ENCODE measurements at places on chromosomes 5 and 9.

DNA sequence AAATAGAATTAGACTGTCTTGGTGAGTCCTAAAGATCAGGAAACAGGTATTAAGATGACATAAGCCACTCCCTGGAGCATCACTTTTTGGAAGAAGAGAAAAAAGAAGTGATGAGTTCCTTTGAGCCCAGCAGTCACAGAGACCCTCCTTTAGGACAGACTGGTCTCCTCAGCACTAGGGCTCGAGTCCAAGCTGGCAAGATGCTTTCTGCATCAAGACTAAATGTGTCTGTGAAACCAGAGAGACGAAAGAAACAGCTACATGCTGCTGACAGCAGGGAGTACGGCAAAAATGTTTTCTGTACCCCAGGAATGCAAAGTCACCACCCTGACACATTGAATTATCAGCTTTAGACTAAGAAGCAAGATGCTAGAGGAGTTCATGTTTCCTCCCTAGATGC, 184.5 kb downstream of the CRB2 start:
- no peak for DNase-seq

DNA sequence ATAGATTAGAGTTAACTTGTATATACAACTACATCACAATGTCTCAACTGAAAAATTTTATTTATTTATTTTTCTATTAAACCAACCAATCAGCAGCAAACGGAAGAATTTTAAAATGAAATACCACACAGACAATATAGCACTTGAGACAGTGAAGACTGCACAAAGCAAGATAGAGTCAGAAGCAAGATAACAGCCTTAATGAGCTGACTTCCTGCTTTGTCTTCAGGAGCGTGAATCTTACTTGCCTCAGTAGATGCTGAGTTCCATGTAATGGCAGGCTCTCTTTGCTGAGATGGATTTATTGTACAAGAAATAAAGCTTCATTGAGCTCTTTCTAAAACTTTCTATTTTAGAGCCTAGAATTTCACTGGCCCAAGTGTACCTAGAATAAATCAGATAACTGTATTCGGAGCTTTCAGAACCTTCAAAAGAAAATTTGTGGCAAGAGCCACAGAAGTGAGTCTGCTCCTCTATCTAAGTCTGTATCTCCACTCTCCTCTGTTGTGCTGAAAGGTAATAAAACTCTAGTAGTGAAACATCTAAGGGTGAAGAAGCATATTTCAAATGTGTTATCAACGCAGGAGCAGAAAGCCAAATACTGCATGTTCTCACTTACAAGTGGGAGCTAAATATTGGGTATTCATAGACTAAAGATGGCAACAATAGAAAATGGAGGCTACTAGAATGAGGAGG, 83.3 kb upstream of the ANKRD55 start:
- no peak for DNase-seq

GRCh38 chr5:93349613-93350012, 231.4 kb downstream of the NR2F1-AS1 start:
- DNase-seq: peak; percentile 41

DNA sequence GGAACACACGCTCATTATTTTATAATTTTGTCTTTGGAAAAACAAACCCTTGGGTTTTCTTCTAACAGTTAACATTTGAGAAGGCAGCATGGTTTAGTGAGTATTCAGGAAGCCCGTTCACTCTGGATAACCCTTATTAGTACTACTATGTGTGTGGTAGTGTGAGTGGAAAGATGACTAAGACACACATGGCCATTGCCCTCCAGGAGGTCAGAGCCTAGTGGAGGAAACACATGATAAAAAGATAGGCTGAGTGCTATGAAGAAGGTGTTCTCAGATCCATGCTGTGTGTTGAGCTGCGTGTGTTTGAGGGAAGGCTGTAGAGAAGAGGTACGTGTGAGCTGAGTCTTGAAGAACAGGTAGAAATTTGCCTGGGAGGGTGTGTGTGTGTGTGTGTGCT, 8.4 kb downstream of the C5orf47 start:
- no peak for DNase-seq

DNA sequence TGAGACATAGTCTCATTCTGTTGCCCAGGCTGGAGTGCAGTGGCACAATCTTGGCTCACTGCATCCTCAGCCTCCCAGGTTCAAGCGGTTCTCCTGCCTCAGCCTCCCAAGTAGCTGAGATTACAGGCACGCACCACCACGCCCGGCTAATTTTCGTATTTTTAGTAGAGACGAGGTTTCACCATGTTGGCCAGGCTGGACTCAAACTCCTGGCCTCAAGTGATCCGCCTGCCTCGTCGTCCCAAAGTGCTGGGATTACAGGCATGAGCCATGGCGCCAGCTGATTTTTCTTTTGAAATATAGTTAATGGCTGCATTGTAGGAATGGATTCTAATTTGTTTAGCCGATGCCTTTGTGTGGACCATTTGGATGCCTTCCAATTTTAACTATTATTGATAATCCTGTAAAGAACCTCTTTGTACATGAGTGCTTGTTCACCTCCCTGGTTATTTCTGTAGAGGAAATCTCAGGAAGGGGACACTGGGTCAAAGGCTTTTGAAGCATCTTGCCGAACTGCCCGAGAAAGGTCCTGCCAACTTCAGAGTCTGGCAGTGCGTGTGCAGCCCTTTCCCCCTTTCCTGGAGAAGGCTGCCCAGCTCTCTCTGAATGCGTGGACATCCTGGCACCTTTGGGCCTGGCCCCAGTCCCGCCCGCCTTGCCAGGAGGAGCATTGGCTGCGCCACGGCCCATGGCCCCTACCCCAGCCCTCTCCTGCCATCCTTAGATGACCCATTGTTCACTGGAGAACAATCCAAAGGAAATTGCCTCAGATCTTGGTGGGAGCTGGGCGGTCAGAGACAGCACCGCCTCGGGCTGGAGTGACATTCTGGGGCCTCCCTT, 8.9 kb upstream of the NUP214 start:
- no peak for DNase-seq

GRCh38 chr9:77829420-77829819, 181.3 kb upstream of the GNA14 start:
- DNase-seq: no peak

DNA sequence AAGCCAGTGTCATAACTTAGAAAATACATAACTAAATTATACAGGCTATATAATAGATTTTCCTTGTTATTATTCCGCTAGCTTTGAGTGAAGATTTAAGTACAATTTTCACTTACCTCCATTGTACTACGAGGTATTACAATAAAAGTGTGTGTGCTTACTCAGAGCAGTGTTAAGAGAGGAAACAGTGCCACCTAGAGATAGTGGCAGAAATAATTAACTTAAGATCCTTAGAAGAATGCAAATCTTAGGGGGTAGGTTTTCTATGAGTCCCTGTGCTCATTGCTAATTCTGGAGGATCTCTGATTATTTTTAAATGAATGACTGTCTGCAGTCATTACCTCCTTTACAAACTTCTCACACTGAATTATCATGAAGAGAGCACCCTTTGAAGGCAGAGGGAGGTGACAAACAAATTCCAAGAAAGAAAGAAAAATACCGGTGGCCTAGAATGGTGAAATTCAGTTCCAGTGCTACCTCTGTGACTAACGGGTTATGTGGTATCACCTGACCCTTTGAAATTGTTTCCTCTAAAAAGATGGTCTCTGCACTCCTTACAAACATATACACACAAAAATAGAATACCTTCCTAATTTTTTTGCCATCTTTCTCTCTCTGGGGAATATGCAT, 379.8 kb downstream of the TRIM36 start:
- DNase-seq: peak; percentile 12

- no peak for DNase-seq
These were observed 2.3 kb upstream of the HK3 start for GRCh38 chr5:176901260-176902101.

DNA sequence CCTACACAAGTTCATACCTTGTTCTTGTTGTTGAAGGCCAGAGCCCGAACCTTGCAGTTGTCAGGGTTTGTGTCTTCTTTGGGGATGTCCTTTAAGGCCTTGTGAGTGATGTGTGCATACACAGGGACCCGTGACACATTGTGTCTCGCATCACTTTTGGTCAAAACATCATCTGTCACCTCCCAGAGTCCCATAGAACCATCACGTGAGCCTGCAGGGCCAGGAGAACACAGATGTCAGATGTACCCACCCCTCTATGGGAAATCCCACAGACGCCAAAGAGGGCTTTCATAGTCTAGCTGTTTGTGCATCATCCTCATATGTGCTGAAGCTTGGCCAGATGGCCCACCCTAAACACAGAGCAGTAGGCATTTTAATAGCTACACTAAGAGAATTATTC, 28.2 kb downstream of the DCAF12 start:
- no peak for DNase-seq

DNA sequence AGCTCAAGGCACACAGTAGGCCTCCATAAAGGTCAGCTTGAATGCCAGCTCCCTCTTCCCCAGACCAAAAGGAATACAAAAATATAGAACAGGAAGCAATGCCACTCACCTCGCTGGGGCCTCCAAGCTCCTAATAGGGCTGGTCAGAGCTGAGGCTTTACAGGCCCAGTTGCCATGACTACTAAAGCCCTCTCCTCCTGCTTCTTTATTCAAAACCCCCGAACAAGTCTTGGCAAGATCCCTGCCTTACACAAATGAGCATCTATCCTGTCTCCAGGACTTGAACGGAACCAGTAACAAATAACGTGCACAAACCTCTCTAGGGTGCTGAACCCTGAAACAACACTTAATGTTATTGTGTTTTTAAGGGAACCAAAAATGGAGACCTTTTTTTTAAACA, 136.3 kb downstream of the SIL1 start:
- no peak for DNase-seq

- DNase-seq: no peak
These were observed 405.9 kb upstream of the PAPPA start for GRCh38 chr9:115747731-115748130.

DNA sequence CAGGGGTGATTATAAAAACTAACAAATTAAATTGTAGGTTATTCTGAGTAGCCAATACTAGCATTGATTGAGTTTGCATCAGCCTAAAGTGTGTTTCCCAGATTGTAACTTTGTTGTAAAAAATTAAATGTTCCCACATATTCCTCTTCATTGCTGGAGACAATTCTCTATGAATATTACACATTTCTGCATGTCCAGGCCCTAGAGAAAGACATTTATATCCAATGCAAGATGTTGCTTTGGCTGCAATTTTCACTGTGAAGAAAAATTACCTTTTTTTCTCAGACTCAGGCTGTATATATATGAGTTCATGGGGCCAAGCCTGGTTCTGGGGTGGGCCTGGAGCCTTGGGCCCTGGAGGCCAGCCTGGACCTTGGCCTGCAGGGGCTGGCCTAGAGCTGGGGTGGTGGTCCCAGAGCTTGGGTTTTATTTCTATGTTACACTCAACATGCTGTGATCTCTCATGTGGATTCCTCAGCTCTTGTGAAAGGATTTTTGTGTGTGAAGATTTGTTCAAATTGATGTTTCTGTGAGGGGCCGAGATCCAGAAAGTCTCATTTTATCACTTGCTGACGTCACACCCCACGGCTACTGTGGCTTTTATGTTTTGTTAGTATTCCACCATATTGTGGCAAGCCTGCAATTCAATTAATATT, 232.5 kb downstream of the SPATA31A1 start:
- no peak for DNase-seq

DNA sequence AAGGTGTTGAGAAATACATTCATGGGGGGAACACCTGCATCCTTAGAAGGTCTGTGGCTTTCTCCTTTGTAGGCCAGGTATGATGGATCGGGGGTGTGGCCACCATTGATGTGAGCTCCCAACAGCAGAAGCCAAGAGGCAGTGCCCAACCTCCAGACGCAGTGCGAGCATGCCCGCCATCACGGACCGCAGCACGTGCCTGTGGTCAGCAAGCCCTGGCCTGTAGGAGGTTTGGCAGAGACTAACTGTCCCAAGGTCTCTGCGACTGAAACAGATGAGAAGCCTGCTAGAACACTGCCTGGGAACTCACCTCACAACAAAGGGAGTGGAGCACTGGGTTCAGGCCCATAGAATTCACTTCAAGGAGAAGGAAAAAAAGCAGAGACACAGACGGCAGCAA, 31.9 kb upstream of the ZNF354A start:
- peak; percentile 12 for DNase-seq

GRCh38 chr9:119556129-119556875, 187.1 kb upstream of the BRINP1 start:
- peak; percentile 74 for DNase-seq

- DNase-seq: no peak
These were observed 30.7 kb downstream of the TSTD2 start for GRCh38 chr9:97602430-97602829.

DNA sequence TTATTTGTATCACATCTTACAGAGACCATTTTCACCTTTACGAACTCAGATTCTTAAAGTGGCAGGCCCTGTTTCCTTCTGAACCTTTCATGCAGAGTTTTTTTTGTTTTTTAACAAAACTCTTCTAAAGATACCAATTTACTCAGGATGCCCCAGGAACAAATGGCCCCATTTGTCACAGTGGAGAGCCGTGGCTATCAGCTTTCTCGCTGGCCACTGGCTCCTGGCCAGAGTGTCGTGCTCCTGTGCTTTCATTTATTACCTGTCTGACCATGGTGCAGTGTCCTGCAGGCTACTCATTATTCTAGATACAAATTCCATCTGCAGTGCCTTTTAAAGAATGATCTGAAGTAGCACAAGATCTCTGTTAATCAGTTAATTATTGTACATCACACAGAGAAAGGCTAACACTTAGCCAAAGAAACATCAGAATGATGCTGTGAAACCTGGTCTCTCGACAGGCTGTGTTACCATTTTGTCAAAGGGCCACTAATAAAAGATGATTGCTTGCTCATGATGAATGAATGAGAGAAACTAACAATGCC, 27.8 kb downstream of the ADRA1B start:
- DNase-seq: no peak

- no peak for DNase-seq
These were observed 572.1 kb downstream of the ACTL7B start for GRCh38 chr9:108283696-108284095.

GRCh38 chr5:42587096-42587723, 164.0 kb downstream of the GHR start:
- no peak for DNase-seq

GRCh38 chr9:108052431-108053080, 563.0 kb upstream of the KLF4 start:
- DNase-seq: no peak

- no peak for DNase-seq
These were observed 174.0 kb upstream of the SNX2 start for GRCh38 chr5:122600924-122601323.

DNA sequence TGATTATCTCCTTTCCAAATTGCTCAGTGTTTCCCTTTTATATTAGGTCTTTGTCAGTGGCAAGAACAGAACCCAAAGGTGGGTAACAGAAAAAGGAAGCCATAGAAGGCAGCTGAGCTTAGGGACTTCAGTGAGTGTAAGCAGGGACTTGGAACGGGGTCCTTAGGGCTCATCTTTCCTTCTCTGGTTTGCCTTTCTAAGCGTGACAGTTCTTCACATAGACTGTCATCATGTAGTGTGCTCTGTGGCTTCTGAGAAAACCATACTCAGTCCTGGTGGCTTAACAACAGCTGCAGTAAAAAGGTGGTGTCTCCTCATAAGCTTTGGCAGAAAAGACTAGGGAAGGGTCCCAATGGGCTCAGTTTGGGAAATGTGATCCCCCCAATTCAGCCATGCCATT, 108.8 kb downstream of the SLC12A2 start:
- no peak for DNase-seq

Measured in RWPE1 (cell line).